Suprapubic skin (tissue), 4 donors: ENCODE measurements at places on chromosomes 6 and 20. TPM values are rescaled to one million over a fixed set of nuclear protein-coding genes. Genes with fewer than 3 reads are reported as not detected.

DNA sequence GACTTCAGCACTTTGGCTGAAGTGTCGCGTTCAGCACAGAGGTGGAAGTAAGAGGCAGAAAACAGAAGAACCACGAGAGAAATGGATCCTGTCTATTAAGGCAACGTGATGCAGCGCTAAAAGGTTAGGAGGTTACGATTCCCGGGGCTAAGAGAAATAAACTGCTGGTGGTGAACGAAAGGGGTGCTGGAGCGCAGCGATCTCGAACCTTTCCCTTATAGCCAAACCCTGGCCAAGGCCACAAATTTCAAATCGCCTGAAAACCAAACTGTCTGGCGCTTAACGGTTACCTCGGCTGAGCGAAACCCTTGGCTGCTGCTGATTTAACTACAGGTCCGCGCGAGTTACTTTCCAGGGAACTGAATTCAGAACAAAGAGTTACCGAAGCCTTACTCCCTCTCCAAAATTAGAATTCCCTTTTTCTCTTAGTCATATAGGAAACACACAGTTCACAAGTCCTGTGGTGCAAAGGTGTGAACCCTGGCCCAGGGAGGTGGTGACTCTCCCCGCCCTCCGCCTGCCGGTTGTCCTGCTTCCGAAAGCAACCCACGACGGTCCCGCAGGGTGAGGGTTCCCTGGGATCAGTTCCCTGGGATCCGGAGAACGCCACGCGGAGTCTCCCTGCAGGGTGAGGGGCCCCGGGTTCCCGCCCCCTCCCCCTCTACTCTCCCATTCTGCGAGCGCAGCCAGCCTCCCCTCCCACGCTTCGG lies 1.3 kb upstream of the SLC35D3 start:
- DNase-seq: no peak
- peaks cover 48% of the 10 kb centered on the region for H3K27me3 ChIP-seq
- H3K27ac ChIP-seq: no peak overlapping the region
- H3K4me3 ChIP-seq: peak overlapping the region; percentile 61
- H3K36me3 ChIP-seq: no peaks in the 10 kb centered on the region

DNA sequence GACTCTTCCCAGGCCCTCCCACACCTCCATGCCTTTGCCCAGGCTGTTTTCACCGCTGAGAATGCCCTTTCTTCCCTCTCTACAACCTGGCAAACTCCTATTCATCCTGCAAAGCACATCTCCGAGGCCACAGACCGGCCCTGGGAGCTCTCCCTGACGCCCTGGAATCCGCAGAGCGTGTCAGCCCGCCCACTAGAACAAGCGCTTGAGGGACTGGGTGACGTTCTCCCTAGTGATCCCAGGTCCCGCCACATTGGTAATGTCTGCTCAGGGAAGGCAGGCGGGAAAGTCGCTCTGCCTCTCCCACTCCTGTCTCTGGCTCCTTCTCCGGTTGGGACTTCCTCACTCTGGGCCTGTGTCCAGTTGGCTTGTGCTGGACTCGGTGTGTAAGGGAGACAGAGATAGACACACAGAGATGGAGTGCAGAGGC lies 61.6 kb downstream of the SRC start:
- no peak overlapping the region for H3K4me3 ChIP-seq
- peaks cover 8% of the 10 kb centered on the region for H3K27me3 ChIP-seq
- peaks cover 19% of the 10 kb centered on the region for H3K36me3 ChIP-seq
- H3K4me1 ChIP-seq: peaks cover 42% of the 10 kb centered on the region
- DNase-seq: no peak
- H3K27ac ChIP-seq: no peak overlapping the region

DNA sequence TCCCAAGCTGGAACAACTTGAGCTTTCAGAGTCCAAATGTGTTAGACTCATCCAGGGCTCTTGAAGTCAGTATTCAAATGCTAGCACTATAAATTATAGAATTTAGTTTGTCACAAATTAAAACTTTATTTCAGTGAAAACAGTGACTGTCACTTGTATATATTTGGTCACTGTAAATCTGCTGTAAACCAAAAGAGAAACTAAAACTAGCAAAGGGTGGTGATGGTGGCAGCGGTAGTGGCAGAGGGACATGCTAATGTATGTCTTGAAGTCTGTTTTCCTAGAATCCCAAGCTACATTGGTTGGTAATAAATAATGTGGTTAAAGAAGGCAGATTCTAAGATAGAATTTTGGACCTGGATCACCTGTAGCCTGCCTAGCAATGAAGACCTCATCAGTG lies 140.4 kb upstream of the CENPW start:
- H3K27ac ChIP-seq: no peak overlapping the region
- no peaks in the 10 kb centered on the region for H3K36me3 ChIP-seq
- no peaks in the 10 kb centered on the region for H3K27me3 ChIP-seq
- DNase-seq: no peak
- no peaks in the 10 kb centered on the region for H3K4me1 ChIP-seq

Gene KIZ
- total RNA-seq: 14.7 TPM

Gene MUC21
- not detected for total RNA-seq

DNA sequence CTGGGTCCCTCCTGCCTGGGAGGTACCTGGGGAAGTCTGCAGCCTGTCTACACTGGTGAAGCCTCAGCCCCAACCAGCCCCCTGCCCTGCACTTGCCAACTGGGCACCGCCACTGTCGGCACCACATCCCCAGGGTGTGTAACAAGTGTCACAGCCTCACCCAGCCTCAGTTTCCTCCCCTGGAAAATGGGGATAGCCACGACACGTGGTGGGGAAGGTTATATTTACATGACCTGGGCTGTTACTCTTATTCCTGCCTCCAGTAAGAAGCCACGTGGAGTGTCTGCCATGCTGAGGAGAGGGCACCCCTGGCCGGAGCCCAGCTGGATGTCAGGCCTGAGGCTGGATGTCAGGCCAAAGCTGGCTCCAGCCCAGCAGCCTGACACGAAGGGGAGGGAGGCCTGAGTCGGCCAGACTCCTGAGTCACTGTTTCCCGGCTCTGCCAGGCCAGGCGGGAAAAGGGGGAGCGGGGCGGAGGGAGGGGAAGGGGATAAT lies 44.9 kb downstream of the SNAI1 start:
- H3K27me3 ChIP-seq: no peaks in the 10 kb centered on the region
- DNase-seq: no peak
- no peaks in the 10 kb centered on the region for H3K36me3 ChIP-seq
- H3K27ac ChIP-seq: no peak overlapping the region
- H3K4me1 ChIP-seq: peaks cover 23% of the 10 kb centered on the region
- no peak overlapping the region for H3K4me3 ChIP-seq

DNA sequence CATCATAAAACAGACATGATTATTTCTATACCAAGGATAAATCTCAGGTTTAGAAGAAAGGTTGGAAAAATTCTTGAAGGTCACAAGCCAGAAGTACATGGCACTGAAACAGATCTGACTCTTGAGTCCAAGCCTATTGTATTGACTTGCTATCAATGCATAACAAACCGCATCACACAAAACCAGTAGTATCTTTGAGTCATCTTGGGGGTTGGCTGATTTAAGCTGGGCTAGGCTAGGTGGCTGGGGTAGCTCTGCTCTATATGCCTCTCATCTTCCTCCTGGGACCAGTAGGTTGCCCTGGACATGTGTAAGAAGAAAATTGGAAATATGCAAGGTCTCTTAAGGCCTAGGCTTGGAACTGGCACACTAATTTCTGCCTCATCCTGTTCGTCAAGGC lies 37.0 kb upstream of the RAB23 start:
- DNase-seq: no peak
- H3K36me3 ChIP-seq: no peaks in the 10 kb centered on the region
- peaks cover 10% of the 10 kb centered on the region for H3K4me1 ChIP-seq
- no peaks in the 10 kb centered on the region for H3K27me3 ChIP-seq
- H3K4me3 ChIP-seq: no peak overlapping the region

Gene PDYN
- not detected for total RNA-seq

DNA sequence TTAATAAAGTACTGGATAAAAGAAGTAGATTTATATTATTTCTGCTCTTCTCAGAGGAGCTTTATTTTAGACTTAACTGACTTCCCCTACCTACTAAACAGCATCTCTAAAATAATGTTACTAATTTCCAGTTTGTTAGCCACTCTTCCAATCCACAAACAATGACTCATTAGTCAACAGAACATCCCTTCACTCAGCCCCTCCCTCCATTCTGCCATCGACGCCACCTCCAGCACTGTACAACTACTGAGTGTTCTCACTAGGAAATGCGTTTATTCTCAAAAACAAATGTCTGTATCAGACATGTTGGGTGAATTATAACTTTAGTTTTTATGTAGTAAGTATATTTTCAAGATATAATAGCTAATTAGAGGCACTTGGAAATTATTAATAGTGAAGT lies 427.0 kb downstream of the EYS start:
- H3K27ac ChIP-seq: no peak overlapping the region
- no peaks in the 10 kb centered on the region for H3K27me3 ChIP-seq
- DNase-seq: no peak
- no peaks in the 10 kb centered on the region for H3K4me1 ChIP-seq

DNA sequence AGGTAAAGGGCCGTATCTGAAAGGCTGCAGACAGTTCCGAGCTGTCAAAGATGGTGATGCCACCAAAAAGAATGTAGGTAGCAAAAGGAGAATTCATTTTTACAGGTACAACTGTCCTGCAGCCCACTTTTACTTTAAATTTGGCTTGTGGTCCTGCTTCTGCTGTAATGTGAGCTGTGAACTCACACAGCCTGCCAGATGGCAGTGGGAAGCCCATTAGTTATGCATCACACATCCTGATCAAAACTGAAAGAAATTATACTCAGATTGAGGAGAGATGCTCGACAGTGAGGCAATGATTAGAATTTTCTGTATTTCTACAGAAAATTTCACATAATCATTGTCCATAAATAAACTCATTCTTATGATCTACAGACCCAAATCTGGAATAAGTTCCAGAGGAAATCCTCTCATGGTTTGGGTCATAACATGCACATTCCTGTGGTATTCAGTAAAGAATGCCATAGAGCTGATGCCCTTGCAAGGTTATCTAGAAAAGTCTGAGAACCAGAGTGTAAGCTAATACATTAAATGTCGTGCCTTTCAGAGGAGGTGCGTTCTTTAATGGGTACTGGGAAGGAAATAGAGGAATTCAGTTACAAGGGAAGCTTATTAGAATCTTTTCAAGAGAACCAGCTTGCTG lies 23.9 kb upstream of the E2F3 start:
- H3K36me3 ChIP-seq: no peaks in the 10 kb centered on the region
- H3K27me3 ChIP-seq: no peaks in the 10 kb centered on the region
- no peak overlapping the region for H3K27ac ChIP-seq
- no peak for DNase-seq
